ENCODE measurements at places on chromosomes 13 and 19. TPM values are rescaled to one million over a fixed set of nuclear protein-coding genes. Genes with fewer than 3 reads are reported as not detected.

DNA sequence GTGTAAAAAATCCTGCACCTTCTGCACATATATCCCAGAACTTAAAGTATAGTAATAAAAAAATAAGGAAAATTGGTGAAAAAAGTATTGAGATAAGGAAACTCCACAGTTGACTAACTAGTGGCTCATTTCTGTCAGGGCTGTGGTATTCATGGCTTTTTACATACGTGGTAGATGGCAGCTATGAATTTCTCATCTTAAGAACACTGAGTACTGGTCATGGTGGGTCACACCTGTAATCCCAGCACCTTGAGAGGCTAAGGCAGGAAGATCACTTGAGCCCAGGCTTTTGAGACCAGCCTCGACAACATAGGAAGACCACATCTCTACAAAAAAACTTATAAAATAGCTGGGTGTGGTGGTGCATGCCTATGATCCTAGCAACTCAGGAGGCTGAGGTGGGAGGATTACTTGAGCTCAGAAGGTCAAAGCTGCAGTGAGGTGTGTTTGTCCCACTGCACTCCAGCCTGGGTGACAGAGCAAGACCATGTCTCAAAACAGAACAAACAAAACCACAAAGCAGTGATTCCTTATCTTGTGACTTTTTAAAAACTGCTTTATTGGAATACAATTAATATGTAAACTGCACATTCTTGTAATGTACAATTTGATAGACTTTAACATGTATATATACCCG lies 16.8 kb downstream of the SLAIN1 start:
- no peak for DNase-seq

The ELANE gene
- 0.25 TPM for polyA plus RNA-seq

DNA sequence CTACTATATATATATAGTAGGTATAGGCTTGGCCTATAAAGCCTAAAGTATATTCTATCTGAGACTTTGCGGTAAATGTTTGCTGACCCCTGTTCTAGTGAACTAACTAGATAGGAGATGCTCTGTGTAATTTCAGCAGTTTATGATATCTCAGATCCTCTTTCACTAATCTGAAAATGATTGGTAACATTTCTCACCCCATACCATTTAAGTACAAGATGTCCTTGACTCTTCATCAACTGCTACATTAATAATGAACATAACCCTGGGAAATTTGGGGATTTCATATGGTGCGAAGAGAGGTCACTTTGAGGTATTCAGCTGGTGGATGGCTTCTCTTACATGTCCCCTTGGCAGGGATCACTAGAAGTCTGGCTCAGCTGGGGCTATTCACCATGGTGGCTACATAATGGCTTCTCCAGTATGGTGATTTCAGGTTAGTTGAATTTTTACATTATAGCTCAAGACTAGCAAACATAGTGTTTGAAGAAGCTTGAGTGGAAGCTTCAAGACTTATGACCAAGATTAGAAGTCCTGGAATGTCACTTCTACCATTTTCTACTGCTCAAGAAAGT lies 103.6 kb upstream of the MYCBP2 start:
- no peak for DNase-seq

GRCh38 chr13:111867657-111868056 lies 199.3 kb upstream of the SOX1 start:
- DNase-seq, result no peak

The ZNF665 gene
- 10.7 TPM for polyA plus RNA-seq

The TINCR gene
- polyA plus RNA-seq, result 0.28 TPM

The SULT2B1 gene
- polyA plus RNA-seq, result 0.43 TPM

GRCh38 chr19:46975925-46976782 lies 43.5 kb upstream of the NPAS1 start:
- DNase-seq, result peak; percentile 73

The TMEM147 gene
- polyA plus RNA-seq, result 96.3 TPM

The NLRP5 gene
- not detected for polyA plus RNA-seq

DNA sequence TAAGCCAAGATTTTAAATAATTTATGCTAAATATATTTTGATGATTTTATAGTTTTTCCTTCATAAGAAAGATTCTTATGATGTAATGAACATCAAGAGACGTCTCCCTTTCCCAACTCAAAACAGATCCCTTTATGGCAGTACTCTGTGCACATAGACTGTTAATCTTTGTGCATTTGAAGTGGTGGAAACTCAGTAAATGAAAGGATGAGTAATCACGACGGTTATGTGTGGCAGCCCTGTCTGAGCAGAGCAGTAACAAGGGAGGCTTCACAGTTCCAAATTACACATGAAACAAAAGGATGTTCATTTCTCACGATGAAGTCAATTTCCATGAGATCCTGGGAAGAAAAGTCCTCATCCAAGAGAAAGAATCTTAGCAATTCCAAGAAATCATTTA lies 498.1 kb downstream of the KLF5 start:
- DNase-seq, result no peak

The LHB gene
- polyA plus RNA-seq, result not detected

The ZSWIM9 gene
- polyA plus RNA-seq, result 13.7 TPM

All from renal pelvis (tissue), 12 donors.